ENCODE measurements at places on chromosomes 1 and 21.
A peak's percentile ranks its signal among the peaks of the same experiment; 100 is the strongest.

- DNase-seq, result no peak
These were observed 21.4 kb downstream of the SOX13 start for GRCh38 chr1:204094313-204094729.

DNA sequence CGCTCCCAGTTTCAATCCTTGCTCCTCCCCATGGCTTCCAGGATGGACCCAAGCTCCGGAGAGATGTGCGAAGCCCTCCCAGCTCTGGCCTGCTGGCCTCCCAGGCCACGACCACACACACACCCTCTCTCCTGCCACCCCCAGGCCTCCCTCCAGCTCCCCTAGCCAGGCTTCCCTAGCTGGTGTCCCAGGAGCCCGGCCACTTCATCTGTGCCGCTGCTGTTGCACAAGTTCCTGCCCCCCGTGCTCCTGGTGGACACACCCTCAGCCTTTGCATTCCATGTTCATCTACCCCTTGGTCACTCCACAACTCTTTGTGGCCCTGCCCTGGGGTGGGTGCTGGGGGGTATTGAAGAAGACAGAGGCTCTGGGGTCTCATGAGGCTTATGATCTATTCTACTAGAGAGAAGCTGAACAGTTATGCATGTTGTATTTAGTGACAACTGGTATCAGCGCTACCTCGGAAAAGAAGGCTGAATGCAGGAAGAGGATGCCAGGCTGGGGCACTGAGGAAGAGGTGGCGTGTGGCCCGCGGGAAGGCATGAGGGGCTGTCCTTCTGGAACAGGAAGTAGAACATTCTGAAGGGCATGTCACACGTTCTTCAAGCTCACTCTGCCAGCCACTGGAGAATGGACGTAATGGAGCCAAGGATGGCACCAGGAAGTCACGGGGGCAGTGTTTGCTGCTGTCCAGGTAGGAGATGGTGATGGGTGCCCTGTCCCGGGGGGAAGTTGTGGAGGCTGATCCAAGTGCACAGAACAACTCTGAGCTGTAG, 172.4 kb downstream of the PSMG1 start:
- DNase-seq, result no peak

- peak; percentile 7 for DNase-seq
These were observed 94.5 kb upstream of the RAVER2 start for GRCh38 chr1:64650411-64650810.

- DNase-seq, result no peak
These were observed 301 bp upstream of the NUDT17 start for GRCh38 chr1:145845144-145845513.

- DNase-seq, result peak; percentile 38
These were observed 11.5 kb downstream of the FCRL5 start for GRCh38 chr1:157540852-157541251.

GRCh38 chr1:95309031-95309471, 75.0 kb downstream of the RWDD3 start:
- DNase-seq, result peak; percentile 18

- DNase-seq, result no peak
These were observed 21.2 kb upstream of the APOBEC4 start for GRCh38 chr1:183674339-183674738.
